ENCODE measurements at places on chromosomes 7 and 10. TPM values are rescaled to one million over a fixed set of nuclear protein-coding genes. Genes with fewer than 3 reads are reported as not detected.

DNA sequence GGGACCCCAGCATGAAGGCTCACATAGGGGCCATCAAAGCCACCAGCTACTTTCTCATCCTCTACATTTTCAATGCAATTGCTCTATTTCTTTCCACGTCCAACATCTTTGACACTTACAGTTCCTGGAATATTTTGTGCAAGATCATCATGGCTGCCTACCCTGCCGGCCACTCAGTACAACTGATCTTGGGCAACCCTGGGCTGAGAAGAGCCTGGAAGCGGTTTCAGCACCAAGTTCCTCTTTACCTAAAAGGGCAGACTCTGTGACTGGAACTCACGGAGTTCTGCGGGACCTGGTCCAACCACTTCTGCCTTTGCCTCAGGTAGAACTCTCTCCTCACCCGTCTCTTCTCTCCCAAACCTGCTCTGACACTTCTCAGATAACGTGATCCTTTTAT, 945 bp downstream of the TAS2R40 start:
- no peaks in the 10 kb centered on the region for H3K27me3 ChIP-seq
- H3K27ac ChIP-seq: no peak overlapping the region
- H3K4me3 ChIP-seq: no peak overlapping the region
- H3K4me1 ChIP-seq: no peaks in the 10 kb centered on the region

DNA sequence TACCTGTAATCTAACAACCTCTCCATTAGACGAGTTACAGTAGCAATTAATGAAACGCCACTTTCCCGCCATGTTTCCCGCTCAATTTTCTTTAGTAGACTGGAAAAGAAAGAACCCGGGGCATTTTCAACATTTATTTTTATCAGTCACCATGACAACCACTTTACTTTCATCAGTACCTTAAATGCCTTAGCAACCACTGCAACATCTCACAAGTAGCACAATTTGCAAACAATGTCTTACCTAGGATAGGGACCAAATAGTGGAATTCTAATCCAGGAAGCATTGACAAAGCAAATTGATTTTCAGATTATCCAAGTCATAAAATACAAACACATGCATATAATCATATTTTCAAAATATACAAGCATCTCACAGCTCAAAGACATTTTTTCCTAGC, 221.6 kb upstream of the IMMP2L start:
- H3K36me3 ChIP-seq: no peaks in the 10 kb centered on the region
- H3K4me1 ChIP-seq: no peaks in the 10 kb centered on the region
- no peaks in the 10 kb centered on the region for H3K27me3 ChIP-seq

DNA sequence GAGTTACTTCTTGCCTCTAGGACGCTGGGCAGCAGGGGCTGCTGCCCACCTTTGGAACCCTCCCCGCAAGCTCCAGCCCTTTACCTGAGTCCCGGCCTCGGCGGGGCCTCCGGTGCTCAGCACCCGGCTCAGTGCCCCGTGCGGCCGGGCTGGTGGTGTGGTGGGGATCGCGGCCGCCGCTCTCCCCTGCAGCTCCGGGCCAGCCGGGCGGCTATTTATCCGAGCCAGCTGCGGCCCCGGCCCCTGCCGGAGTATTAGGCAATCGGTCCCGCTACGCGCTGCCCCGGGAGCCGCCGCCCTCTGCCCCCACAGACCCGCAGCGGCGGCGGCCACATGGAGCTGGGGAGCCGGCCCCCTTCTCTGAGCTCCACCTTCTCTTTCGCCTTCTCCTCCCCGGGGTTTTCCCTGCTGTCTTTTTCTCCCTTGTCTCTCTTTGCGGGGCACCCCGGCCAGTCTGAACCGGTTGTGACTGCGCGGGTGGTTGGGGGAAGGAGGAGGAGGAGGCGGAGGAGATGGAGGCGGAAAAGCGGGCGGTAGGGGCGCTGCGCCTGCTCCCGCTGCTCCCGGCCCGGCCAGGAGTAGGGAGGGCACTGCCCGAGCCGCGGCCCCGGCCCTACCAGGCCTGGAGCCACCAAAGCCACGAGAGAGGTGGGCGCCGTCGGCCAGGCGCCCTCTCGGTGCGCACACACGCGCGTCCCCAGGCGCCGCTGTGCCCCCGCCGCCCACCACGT, at the start of gene SLC16A9:
TSS of gene SLC16A9 (minus strand) at position 456 of the 731 bp plus-strand sequence. CDS start 25,559 bp downstream, outside the sequence.
- H3K4me1 ChIP-seq: peaks cover 3% of the 10 kb centered on the region
- H3K36me3 ChIP-seq: no peaks in the 10 kb centered on the region
- no peaks in the 10 kb centered on the region for H3K27me3 ChIP-seq
- DNase-seq: peak; percentile 56

DNA sequence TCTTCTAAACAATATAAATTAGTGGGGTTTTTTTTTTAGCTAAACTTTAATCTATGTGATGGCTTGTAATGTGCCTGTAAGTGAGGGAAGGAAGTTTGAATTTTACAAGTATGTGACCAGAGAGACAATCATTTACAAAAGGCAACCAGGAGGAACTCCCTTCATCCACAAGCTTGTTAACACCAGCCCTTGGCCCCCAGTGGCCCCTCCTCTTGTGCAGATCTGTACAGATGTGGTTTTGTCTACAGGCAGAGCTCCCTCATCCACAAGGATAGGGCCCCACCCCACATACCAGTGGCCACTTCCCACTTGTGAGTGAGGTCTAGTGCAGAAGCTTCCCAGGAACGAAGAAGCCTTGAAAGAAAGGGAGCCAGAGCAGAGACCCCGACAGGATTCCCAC, 234.1 kb upstream of the KMT2E start:
- H3K4me3 ChIP-seq: no peak overlapping the region
- H3K27me3 ChIP-seq: no peaks in the 10 kb centered on the region
- H3K27ac ChIP-seq: no peak overlapping the region
- no peaks in the 10 kb centered on the region for H3K4me1 ChIP-seq
- no peaks in the 10 kb centered on the region for H3K36me3 ChIP-seq

DNA sequence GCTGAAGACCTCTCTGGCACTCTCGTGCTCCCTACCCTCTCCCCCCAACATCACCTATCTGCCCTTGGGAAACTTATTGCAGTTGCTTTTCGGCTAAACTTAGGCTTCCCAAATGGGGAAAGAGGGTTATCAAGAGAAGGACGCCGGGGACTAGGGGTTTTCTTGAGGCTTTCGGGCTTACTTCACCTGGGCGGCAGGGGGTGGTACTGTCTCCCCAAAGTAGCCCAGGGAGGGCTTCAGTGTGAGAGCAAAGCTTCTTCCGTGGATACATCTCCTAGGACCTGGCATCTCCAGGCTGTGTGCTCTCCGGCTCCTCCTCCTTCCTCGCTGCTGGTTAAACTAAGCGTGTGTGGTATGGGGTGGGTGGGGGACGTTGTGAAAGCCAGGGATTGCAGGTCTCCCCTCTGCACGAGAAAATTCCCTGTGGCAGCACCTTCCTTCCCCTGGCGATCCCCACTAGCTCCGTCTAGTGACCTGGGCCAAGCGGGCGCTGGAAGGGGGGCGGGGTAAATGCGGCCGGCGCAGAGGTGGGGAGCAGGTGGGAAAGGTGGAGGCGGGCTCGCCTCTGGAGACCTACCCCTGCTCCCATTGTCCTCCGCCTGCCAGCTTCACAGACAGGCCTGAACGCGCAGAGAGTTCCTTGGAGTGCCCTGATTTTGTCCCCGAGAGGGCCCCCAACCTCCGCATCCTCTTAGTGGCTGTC, 1.1 kb downstream of the PLXDC2 start:
- no peaks in the 10 kb centered on the region for H3K4me1 ChIP-seq
- H3K27me3 ChIP-seq: no peaks in the 10 kb centered on the region
- peak; percentile 52 for DNase-seq
- peak overlapping the region; percentile 89 for H3K27ac ChIP-seq
- H3K4me3 ChIP-seq: peak overlapping the region; percentile 92

GRCh38 chr7:120856621-120857352, 1.2 kb downstream of the TSPAN12 start:
- no peaks in the 10 kb centered on the region for H3K36me3 ChIP-seq
- H3K27ac ChIP-seq: peak overlapping the region; percentile 62
- DNase-seq: no peak
- H3K27me3 ChIP-seq: no peaks in the 10 kb centered on the region
- H3K4me3 ChIP-seq: peak overlapping the region; percentile 76

DNA sequence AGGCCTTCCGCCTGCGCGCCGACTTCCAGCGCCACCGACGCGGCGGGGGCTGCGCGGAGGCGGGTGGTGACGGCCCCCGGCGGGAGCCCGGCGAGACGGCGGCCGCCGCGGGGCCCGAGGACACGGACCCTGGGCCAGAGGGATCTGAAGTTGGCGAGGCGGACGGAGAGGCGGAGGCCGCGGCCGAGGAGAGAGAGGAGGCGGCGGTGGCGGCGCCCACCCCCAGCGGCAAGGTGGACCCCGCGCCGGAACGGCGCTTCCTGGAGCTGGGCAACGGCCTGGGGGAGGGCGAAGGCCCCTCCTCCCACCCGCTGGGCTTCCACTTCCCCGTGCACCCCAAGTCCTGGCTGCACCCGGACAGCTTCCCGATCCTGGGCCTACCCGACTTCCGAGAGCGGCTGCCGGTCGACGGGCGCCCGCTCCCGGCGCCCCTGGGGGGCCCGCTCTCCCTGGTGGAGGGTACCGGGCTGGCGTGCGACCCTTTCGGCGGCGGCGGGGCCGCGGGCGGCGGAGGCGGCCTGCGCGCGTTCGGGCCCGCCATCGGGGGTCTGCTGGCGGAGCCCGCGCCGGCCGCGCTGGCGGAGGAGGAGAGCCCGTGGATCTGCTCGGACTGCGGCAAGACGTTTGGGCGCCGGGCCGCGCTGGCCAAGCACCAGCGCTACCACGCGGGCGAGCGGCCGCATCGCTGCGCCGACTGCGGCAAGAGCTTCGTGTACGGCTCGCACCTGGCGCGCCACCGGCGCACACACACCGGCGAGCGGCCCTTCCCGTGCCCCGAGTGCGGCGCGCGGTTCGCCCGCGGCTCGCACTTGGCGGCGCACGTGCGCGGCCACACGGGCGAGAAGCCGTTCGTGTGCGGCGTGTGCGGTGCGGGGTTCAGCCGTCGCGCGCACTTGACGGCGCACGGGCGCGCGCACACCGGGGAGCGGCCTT, 16.2 kb downstream of the ZNF316 start:
- no peak overlapping the region for H3K4me3 ChIP-seq
- H3K4me1 ChIP-seq: no peaks in the 10 kb centered on the region
- H3K27me3 ChIP-seq: no peaks in the 10 kb centered on the region
- peaks cover 22% of the 10 kb centered on the region for H3K36me3 ChIP-seq
- no peak overlapping the region for H3K27ac ChIP-seq

- H3K27ac ChIP-seq: no peak overlapping the region
- H3K36me3 ChIP-seq: no peaks in the 10 kb centered on the region
These were observed 27.6 kb upstream of the RNF32 start for GRCh38 chr7:156612930-156613329.

DNA sequence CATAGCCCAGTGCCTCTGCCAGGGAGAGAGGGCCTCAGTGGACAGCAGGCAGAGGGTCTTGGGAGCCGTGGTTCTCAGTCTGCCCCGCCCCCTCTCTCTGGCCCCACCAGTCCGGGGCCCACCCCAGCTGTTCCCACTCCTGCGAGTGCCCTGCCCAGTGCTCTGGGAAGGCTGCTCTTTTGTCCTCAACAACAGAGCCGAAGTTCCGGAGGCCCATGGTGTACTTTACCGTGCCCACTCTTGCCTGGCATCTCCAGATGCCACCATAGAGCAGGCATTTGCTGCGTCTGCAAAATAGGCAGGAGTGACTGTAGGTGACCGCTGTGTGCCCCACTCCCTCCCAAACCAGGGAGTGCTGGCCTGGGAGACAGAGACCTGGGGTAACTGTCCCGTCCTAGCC, 29.3 kb upstream of the PCBD1 start:
- no peak for DNase-seq
- H3K27me3 ChIP-seq: no peaks in the 10 kb centered on the region
- no peaks in the 10 kb centered on the region for H3K4me1 ChIP-seq
- no peak overlapping the region for H3K27ac ChIP-seq
- H3K36me3 ChIP-seq: no peaks in the 10 kb centered on the region

The GPR146 gene
- 56.8 TPM for total RNA-seq

The SPDYE5 gene
- total RNA-seq: not detected

The VSTM2A gene
- not detected for total RNA-seq

The GPR22 gene
- not detected for total RNA-seq

The VPS50 gene
- 20.3 TPM for total RNA-seq

All from breast epithelium (tissue), 4 donors.